ENCODE measurements at places on chromosomes 4 and X. TPM values are rescaled to one million over a fixed set of nuclear protein-coding genes. Genes with fewer than 3 reads are reported as not detected.
A peak's percentile ranks its signal among the peaks of the same experiment; 100 is the strongest.

The YY2 gene
- polyA plus RNA-seq = 1.0 TPM

GRCh38 chr4:23838131-23838530, 51.7 kb downstream of the PPARGC1A start:
- no peaks in the 10 kb centered on the region for H3K27me3 ChIP-seq
- DNase-seq = no peak
- H3K27ac ChIP-seq = no peak overlapping the region
- no peaks in the 10 kb centered on the region for H3K36me3 ChIP-seq

DNA sequence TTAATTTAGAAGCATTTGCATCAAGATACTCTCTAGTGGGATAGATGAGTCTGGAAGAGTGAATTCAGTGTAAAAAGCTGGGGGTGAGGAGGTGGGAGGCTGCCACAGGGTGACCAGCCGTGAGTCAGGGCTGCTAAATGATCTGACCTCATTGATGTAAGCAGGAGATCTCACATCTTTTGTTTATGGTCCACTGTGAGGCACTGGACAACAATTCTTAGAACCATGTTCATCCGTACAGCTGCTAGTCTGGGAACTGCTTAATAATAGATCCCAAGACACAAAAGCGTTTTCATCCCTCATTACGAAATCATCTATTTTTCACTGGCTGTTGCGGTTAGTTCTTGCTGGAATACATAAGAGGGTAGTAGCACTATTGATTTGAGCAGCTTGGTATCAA, 14.1 kb downstream of the KLF3 start:
- DNase-seq = no peak
- peaks cover 32% of the 10 kb centered on the region for H3K4me1 ChIP-seq
- no peak overlapping the region for H3K4me3 ChIP-seq
- no peak overlapping the region for H3K27ac ChIP-seq
- peaks cover 13% of the 10 kb centered on the region for H3K36me3 ChIP-seq
- no peaks in the 10 kb centered on the region for H3K27me3 ChIP-seq

DNA sequence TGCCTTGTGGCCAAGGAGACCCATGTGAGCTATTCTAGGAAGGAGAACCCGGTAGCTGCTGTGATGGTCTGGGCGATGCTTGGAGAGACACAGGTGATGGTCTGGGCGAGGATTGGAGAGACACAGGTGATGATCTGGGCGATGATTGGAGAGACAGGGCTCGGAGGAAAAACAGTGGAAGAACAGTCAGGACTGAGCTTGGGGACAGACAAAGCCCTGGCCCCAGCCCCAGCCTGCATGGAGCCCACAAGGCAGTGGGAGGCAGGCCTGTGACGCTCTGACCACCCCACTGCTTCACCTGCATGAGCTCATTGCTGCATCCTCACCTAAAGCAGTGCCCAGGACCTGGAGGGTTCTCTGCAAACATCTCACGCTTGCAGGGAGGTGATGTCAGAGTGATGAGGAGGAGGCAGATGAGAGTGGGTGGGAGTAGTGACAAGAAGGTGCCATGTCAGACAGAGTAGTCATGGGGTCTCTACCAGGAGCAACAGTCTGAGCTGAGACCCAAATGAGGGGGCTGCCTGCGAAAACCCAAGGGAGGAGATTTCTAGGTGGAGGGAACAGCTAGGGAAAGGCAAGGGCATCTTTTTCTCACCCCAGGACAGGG, 35.9 kb upstream of the PSAPL1 start:
- no peaks in the 10 kb centered on the region for H3K4me1 ChIP-seq
- H3K4me3 ChIP-seq = no peak overlapping the region
- no peak overlapping the region for H3K27ac ChIP-seq
- DNase-seq = no peak

The CEP44 gene
- polyA plus RNA-seq = 12.1 TPM

DNA sequence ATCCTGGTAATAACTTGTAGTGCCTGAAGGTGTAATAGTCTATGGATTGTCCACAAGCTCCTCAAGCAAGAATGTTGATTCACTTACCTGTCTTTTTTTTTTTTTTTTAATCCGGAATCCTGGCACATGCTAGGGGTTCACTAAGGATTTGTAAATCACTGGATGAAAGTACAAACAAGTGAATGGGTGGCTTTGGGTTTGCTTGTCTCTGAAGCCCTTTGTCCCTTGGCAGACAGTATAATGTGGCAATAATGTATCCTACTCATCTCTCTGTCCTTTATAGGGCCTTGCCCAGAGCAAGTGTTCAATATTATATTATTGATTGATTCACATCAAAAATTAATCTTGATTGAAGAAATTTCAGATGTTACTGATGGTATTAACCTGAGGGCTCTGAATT, 334.0 kb upstream of the CPEB2 start:
- H3K27me3 ChIP-seq = no peaks in the 10 kb centered on the region
- no peak overlapping the region for H3K4me3 ChIP-seq
- H3K4me1 ChIP-seq = no peaks in the 10 kb centered on the region
- no peak overlapping the region for H3K27ac ChIP-seq

- DNase-seq = no peak
- peaks cover 4% of the 10 kb centered on the region for H3K4me1 ChIP-seq
- no peaks in the 10 kb centered on the region for H3K36me3 ChIP-seq
- H3K27me3 ChIP-seq = no peaks in the 10 kb centered on the region
These were observed 53.5 kb upstream of the FAM9B start for GRCh38 chrX:9087271-9088040.

GRCh38 chr4:174523025-174523693, 871 bp upstream of the HPGD start:
- no peaks in the 10 kb centered on the region for H3K36me3 ChIP-seq
- H3K4me3 ChIP-seq = peak overlapping the region; percentile 81
- H3K4me1 ChIP-seq = peaks cover 20% of the 10 kb centered on the region
- peaks cover 40% of the 10 kb centered on the region for H3K27me3 ChIP-seq
- DNase-seq = peak; percentile 22
- H3K27ac ChIP-seq = no peak overlapping the region

DNA sequence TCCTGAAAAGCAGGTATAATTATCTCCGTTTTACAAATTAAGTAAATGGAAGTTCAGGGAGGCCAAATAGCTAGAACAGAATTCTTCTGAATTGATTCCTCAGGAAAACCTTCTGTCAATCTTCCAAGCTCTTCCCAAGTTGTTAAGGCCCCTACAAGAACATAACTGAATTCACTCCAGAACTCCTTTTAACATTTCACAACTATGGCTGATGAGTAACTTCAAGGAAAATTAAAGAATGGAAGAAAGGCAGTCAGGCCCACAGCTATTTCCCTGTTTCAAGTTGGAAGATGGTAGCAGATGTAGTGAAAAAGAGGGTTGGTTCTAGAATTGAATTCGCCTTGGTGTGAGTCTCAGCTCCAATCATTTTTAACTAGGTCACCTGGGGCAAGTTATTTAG, 15.9 kb downstream of the SETD7 start:
- peaks cover 12% of the 10 kb centered on the region for H3K4me1 ChIP-seq
- H3K27ac ChIP-seq = no peak overlapping the region
- H3K27me3 ChIP-seq = no peaks in the 10 kb centered on the region

GRCh38 chrX:46967547-46967946, 55.3 kb downstream of the JADE3 start:
- no peak for DNase-seq
- no peaks in the 10 kb centered on the region for H3K27me3 ChIP-seq
- H3K27ac ChIP-seq = no peak overlapping the region

The TRPC3 gene
- 0.24 TPM for polyA plus RNA-seq

The FAM47A gene
- not detected for polyA plus RNA-seq

DNA sequence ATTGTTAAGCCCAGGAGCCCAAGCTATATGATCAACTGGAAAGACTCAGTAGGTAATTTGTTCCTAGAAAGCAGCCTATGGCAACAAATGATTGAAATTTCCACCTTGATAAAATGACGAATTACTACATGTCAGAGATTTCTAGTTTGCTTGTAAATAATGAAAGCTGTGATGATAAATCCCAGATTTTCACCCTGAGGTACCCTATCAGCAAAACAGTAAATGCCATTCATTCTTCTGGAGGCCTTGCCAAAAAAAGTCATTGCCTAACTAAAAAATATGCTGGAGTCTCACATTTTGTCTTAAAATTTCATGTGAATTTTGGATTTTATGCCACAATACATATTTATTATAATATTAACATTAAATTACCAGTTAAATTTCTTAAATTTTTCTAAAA, 71.3 kb downstream of the PPEF2 start:
- H3K27ac ChIP-seq = no peak overlapping the region
- no peaks in the 10 kb centered on the region for H3K27me3 ChIP-seq
- peaks cover 12% of the 10 kb centered on the region for H3K4me1 ChIP-seq
- DNase-seq = no peak
- no peak overlapping the region for H3K4me3 ChIP-seq

The FATE1 gene
- polyA plus RNA-seq = not detected

DNA sequence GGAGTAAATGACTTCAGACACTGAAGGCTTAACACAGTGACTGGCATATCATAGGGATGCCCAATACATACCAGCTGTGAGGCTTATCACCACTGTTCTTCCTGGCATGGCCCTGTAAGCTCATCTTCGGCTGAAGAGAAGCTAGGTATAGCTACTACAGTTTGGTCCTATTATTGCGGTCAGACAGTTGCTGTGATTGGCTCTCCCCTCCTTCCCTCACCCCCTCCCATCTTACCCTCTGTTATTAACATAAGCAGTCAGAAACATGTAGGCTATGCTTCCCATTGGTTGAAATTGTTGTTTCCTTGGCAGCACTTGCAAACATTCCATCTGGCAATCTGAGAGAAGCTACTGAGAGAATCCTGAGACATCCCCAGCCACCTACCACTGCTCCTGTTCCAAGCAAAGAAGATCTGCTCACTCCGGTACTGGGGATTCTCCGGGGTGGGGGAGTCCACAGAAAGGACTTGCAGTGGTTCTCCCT, at the start of gene AKAP14:
AKAP14 (plus strand) TSS at position 51 of the 484 bp plus-strand sequence. CDS start 7,331 bp downstream, outside the sequence.
- no peak within 1 kb of the TSS for H3K4me3 ChIP-seq
- DNase-seq = peak; percentile 57
- no peaks in the 10 kb centered on the region for H3K4me1 ChIP-seq
- H3K27ac ChIP-seq = no peak within 1 kb of the TSS
- H3K36me3 ChIP-seq = no peaks in the 10 kb centered on the region
- H3K27me3 ChIP-seq = no peaks in the 10 kb centered on the region

The UGT2A1 gene
- not detected for polyA plus RNA-seq
